Esophagus squamous epithelium (tissue), 5 donors: ENCODE measurements at places on chromosomes 7 and 10.

GRCh38 chr7:130803127-130803526, 69.1 kb upstream of the KLF14 start:
- H3K36me3 ChIP-seq, result no peaks in the 10 kb centered on the region
- no peak overlapping the region for H3K4me3 ChIP-seq
- H3K4me1 ChIP-seq, result no peaks in the 10 kb centered on the region
- no peak overlapping the region for H3K27ac ChIP-seq

GRCh38 chr7:44671069-44671468, 64.6 kb downstream of the OGDH start:
- H3K27ac ChIP-seq, result no peak overlapping the region
- H3K4me3 ChIP-seq, result no peak overlapping the region
- peaks cover under 1% of the 10 kb centered on the region for H3K4me1 ChIP-seq
- no peaks in the 10 kb centered on the region for H3K27me3 ChIP-seq
- H3K36me3 ChIP-seq, result peaks cover 14% of the 10 kb centered on the region

DNA sequence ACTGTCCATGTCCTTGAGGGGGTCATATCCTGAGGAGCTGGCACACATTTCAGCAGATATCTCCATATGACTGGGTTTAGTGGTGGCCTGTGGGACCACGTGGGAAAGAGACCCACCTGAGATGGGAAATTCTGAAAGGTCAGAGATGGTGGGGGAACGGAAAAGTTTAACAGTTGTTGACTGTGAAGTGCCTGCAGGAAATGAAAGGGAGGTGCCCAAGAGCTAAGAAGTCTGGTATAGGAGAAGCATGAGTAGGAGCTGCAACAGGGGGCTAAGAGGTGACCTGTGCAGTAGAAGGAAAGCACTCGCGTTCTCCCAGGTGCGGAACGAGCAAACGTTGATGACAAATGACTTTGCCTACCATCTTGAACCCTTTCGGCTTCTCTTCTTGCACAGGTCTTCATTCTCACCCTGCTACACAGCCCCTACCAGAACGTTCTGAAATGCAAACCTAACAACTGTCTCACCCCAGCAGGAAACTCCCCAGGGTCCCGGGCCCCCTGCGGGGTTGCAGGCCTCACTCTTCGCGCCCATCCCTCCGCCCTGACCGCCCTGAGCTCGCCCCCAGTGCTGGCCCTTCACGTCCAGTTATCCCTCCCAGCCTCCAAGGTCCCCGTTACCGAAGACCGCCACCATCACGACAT, 9.8 kb upstream of the FXYD4 start:
- H3K27me3 ChIP-seq, result no peaks in the 10 kb centered on the region
- peaks cover 11% of the 10 kb centered on the region for H3K4me1 ChIP-seq
- no peak for DNase-seq
- H3K27ac ChIP-seq, result peak overlapping the region; percentile 77
- H3K36me3 ChIP-seq, result no peaks in the 10 kb centered on the region

- no peak for DNase-seq
- H3K4me3 ChIP-seq, result no peak overlapping the region
- H3K4me1 ChIP-seq, result no peaks in the 10 kb centered on the region
- H3K27me3 ChIP-seq, result no peaks in the 10 kb centered on the region
Measured at GRCh38 chr7:46975493-46975892, 606.4 kb downstream of the TNS3 start.

DNA sequence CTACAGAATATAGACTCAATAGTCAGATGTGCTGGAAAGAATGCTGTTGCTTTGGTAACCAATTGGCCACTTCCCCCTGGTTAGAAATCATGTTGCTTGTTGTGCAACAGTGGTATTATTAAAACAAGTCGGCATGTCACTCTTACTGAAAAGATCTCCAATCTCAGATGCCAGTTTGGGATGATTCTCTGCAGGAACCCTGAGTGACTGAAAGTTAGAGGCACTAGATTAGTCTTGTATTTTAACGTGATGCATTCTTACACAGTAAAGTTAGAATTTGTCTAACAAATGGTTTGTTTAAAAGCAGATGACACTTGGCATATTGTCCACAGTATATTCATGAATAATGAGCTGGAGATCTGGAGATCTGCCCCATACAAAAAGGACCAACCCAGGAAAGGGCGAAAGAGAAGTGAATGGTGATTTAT, 287.6 kb downstream of the TWIST1 start:
- no peaks in the 10 kb centered on the region for H3K27me3 ChIP-seq
- H3K4me1 ChIP-seq, result peaks cover 20% of the 10 kb centered on the region
- H3K4me3 ChIP-seq, result no peak overlapping the region
- H3K36me3 ChIP-seq, result no peaks in the 10 kb centered on the region

DNA sequence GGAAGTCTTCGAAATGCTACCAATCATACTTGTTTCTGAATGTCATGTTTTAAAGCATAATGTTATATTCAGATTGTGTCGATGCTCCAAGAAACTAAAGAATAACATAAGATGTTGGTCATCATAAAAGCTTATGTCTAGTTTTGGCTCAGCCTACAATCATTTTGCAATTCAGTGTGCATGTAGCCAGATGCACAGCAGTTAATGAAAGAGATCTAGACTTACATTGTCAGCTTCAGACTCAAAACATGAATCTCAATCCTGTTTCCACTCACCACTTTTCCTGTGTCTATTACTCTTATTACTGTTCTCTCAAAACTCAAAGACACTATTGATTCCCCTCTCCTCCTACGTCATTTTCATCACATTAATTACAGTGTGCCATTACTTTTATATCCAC, 21.4 kb downstream of the TMEM196 start:
- H3K27ac ChIP-seq, result no peak overlapping the region
- H3K36me3 ChIP-seq, result no peaks in the 10 kb centered on the region
- H3K27me3 ChIP-seq, result no peaks in the 10 kb centered on the region
- DNase-seq, result no peak
- H3K4me1 ChIP-seq, result no peaks in the 10 kb centered on the region
- no peak overlapping the region for H3K4me3 ChIP-seq

DNA sequence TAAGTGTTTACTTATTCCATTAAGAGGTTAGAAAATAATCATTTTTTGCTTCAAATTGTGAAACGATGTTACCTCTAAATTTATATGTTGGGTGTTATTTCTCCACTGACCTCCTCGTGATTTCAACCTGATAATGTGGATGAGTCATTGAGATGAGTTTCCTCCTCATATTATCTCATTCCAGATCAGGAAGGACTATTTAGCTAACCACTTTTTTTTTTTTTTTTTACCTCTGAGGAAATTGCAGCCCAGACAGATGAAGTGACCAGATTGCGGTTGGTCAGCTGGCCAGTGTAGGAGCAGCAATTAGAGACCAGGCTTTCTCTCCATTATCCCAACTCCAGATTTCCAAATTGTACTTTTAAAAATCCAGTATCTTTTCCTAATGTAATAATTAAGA, 248.7 kb downstream of the FZD1 start:
- H3K4me1 ChIP-seq, result no peaks in the 10 kb centered on the region
- no peak overlapping the region for H3K4me3 ChIP-seq
- no peaks in the 10 kb centered on the region for H3K36me3 ChIP-seq
- no peak overlapping the region for H3K27ac ChIP-seq
- no peaks in the 10 kb centered on the region for H3K27me3 ChIP-seq
- no peak for DNase-seq

GRCh38 chr10:7491949-7492659, 81.3 kb upstream of the SFMBT2 start:
- H3K36me3 ChIP-seq, result no peaks in the 10 kb centered on the region
- no peak overlapping the region for H3K27ac ChIP-seq
- peaks cover 6% of the 10 kb centered on the region for H3K4me1 ChIP-seq
- no peak for DNase-seq
- H3K4me3 ChIP-seq, result no peak overlapping the region

DNA sequence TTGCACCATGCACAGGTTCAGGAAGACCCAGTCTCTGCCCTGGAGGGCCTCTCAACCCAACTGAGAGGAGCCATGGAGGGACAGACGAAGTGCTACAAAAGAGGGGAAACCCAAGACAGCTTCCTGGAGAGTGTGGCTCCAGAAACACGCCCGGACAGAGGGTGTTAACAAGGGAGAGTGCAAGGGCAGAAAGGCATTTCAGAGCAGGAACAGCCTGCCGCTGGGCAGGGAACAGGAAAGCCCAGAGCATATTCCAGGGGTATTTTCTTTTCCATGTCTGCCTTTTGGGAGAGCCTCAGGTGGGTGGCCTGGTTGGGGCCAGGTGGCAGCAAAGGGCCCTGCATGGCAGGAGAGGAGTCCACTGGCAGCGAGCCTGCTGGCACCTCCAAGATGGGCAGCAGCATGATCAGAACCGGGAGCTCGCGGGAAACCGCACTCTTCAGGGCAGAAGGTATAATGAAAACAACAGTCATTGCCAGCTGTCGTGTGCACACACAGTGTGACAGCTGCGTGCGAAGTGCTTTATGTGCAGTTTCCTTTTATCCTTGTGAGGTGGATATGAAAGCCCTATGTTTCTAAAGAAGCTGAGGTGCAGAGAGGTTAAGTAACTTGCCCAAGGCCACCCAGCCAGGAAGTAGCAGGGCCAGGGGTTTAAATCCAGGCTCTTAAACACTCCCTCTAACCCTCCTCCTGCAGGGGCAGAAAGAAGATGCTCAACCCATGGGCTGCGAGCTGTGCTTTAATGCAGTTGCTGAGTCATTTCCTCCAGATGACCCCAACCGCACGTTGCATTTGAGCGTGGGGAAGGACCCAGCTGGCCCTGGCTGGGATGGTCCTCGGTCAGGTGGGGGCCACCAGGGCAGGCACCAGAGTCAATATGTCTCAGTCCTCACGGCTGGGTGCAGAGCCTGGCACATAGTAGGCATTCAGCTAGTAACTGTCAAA, 128.6 kb downstream of the OAT start:
- H3K27me3 ChIP-seq, result peaks cover 14% of the 10 kb centered on the region
- H3K36me3 ChIP-seq, result no peaks in the 10 kb centered on the region
- peaks cover 23% of the 10 kb centered on the region for H3K4me1 ChIP-seq
- H3K27ac ChIP-seq, result peak overlapping the region; percentile 47
- DNase-seq, result no peak

DNA sequence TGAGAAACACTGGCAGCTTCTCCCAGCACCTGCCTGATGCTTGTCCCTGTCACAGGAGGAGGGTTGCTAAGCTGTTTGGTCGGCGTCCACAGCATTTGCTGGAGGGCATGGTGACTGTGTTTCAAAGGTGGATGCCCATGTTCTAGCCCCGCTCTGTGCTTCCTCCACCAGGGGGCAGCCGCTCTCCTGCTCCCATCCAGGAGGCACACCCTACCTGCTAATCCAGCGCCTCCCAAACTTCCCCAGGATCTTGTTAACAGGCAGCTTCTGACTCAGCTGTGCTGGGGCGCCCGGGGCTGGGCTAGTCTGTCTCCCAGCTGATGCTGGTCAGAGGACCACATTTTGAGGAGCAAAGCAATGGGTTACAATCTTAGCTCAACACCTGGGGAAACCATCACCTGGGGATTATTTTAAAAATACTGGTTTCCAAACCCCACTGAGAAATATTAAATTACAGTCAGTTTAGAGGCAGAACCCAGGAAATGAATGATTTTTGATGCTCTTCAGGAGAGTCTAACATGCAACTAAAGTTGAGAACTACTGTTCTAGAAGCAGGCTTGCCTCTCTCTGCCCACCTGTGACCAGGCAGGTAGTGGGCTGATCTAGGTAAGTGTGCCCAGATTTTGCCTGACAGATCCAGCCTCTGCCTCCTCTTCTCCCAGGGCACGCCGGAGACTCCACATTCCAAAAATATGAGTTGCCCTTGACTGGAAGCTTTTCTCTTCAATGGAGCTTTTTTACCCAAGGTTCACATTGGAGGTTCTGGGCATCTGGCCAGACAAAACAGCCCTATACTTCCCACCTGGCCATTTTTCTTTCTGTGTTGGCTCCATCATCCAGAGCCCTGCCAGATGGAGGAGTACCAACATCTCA, 92.7 kb upstream of the GPR26 start:
- H3K27ac ChIP-seq, result no peak overlapping the region
- DNase-seq, result no peak
- no peaks in the 10 kb centered on the region for H3K36me3 ChIP-seq
- H3K4me3 ChIP-seq, result no peak overlapping the region

GRCh38 chr10:188546-188945, 53.3 kb downstream of the ZMYND11 start:
- H3K27ac ChIP-seq, result no peak overlapping the region
- no peaks in the 10 kb centered on the region for H3K27me3 ChIP-seq
- H3K4me3 ChIP-seq, result no peak overlapping the region
- DNase-seq, result no peak
- H3K36me3 ChIP-seq, result no peaks in the 10 kb centered on the region

GRCh38 chr7:92761391-92762097, 74.8 kb downstream of the CDK6 start:
- DNase-seq, result no peak
- H3K4me3 ChIP-seq, result no peak overlapping the region
- H3K4me1 ChIP-seq, result peaks cover 4% of the 10 kb centered on the region
- no peaks in the 10 kb centered on the region for H3K36me3 ChIP-seq
- no peaks in the 10 kb centered on the region for H3K27me3 ChIP-seq
- no peak overlapping the region for H3K27ac ChIP-seq

GRCh38 chr7:30894866-30895605, 16.6 kb upstream of the AQP1 start:
- H3K36me3 ChIP-seq, result no peaks in the 10 kb centered on the region
- peaks cover 71% of the 10 kb centered on the region for H3K4me1 ChIP-seq
- no peak for DNase-seq
- H3K27ac ChIP-seq, result peak overlapping the region; percentile 66

- H3K4me1 ChIP-seq, result no peaks in the 10 kb centered on the region
- no peak for DNase-seq
- no peak overlapping the region for H3K4me3 ChIP-seq
- H3K27me3 ChIP-seq, result no peaks in the 10 kb centered on the region
- H3K36me3 ChIP-seq, result no peaks in the 10 kb centered on the region
- H3K27ac ChIP-seq, result no peak overlapping the region
Measured at GRCh38 chr7:10083766-10084165, 889.9 kb upstream of the PHF14 start.

- no peaks in the 10 kb centered on the region for H3K27me3 ChIP-seq
- no peak for DNase-seq
- H3K27ac ChIP-seq, result no peak overlapping the region
- peaks cover 5% of the 10 kb centered on the region for H3K4me1 ChIP-seq
- H3K36me3 ChIP-seq, result no peaks in the 10 kb centered on the region
Measured at GRCh38 chr10:12658526-12658925, 309.2 kb downstream of the CAMK1D start.

DNA sequence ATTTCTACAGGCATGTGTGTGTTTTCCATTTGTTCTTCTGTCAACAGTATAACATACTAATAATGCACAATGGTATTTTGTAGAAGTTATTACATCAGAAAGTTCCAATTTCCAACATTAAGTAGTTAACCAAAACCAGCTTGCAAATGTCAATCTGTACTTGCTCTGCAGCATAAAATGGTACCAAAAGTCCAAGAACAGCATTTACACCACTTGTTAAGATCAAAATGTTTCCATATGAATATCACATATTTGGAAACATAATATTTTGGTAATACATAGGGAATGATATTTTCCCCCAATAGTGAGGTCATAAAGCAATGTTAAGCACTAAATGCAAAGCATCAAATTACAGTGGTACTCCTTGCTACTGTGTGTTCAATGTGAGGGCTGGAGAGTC, 162.1 kb downstream of the ZNF438 start:
- no peak overlapping the region for H3K4me3 ChIP-seq
- DNase-seq, result no peak
- H3K4me1 ChIP-seq, result no peaks in the 10 kb centered on the region
- H3K36me3 ChIP-seq, result no peaks in the 10 kb centered on the region
